ENCODE measurements at places on chromosomes 5 and 9.
A peak's percentile ranks its signal among the peaks of the same experiment; 100 is the strongest.

DNA sequence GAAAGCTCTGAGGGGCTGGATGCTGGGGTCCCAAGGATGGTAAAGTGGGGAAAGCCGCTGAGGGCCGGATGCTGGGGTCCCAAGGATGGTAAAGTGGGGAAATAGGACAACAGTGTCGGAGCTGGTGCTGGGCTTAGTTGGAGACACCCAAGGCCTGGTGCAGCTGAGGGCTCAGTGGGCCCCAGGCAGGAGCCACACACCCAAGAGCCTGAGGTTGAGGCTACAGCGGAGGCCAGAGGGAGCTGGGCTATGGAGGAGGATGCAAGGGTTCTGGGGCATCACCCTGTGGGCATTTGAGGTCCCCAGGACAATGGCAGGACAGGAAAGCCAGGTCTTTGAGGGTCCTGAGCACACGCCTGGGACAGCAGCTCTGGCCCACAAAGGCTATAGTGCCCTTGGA, 19.1 kb upstream of the SLC9A3 start:
- DNase-seq = peak; percentile 38

DNA sequence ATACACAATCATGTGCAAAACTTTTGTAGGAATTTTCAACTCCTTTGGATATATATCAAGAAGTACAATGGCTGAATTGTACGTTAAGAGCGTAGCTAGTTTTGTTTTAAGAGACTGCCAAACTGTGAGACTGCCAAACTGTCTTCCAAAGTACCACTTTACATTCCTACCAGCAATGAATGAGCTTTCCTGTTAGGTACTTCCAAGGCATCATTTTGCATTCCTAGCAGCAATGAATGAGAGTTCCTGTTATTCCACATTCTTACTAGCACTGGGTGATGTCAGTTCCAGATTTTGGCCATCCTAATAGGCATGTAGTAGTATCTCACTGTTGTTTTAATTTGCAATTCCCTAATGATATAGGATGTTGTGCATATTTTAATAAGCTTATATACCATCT, 219.3 kb downstream of the KCNN2 start:
- no peak for DNase-seq

GRCh38 chr9:20623021-20623747, 885 bp upstream of the MLLT3 start:
- DNase-seq = peak; percentile 57

DNA sequence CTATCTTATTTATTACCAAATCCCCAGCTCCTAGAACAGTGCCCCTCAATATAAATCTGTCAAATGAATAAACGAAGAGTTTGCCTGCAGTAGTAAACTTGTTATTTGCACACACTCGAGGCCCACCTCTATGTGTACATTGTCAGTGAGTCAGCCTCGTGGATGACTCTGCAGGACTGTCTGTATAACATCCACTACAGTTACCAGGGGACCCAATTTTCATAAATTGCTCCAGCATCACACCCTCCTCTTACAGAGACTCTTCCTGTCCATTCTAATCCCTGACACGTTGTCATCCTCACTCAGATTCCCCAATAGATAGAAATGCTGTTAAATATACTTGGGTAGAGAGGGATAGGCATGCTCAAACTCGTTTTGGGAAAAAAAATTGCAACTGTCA, 478.5 kb downstream of the RAB3C start:
- no peak for DNase-seq

DNA sequence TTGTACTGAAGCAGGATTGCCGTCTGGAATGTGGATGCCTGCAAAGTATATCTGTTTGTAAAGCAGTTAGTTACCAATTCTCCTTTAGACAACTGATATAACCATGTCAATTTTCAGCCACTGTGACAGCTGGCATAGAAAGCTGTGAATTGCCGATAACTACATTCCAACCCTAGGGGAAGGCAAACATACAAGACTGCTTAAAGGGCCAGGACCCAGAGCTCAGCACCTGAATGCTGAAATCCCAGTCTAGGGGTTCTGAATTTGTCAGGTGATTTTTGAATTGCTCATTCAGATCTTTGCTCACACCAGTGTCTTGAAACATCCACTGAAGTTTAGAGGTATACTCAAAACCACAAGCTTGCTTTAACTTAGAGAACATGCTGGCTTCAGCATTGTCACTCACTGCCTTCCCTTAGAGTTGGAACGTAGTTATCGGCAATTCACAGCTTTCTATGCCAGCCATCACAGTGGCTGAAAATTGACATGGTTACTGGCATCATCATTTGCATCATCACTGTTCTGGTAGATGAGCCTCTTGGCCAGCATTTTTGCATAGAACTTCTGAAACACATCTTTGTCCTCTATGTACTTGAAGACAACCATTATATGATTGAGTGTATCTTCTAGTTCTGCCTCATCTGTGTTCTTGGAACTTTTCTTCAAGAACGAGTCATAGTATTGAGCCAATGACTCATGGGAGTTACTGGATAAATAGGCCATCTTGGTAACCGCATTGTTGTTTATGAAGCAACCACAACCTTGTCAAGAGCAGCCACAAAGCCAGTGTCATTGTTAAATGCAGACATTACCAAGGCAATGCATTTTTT, 82.1 kb downstream of the CCDC192 start:
- DNase-seq = peak; percentile 76

GRCh38 chr5:39775797-39776365, 351.1 kb upstream of the DAB2 start:
- DNase-seq = no peak

GRCh38 chr5:180474569-180474968, 19.6 kb upstream of the CNOT6 start:
- no peak for DNase-seq

DNA sequence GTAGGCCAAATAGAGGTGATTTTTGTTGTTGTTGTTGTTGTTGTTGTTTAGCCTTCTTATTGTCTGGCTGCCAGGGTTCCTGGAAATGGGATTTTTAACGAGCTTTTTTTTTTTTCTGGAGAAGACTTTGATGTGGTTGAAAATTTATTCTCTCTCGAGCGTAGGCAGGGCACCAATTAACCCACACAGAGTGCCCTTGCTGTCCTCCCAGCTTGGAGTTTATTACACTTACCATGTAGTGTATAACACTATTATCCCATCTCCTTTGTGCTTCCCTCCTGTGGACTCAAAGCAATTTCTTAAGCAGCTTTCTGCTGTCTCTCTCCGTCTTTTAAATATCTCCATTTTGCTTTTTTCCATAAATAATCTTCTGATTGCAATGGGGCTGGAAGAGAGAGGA, 57.4 kb downstream of the OR2K2 start:
- no peak for DNase-seq
